Osteocyte (in vitro differentiated cells): ENCODE measurements at places on chromosomes 7 and 10.

DNA sequence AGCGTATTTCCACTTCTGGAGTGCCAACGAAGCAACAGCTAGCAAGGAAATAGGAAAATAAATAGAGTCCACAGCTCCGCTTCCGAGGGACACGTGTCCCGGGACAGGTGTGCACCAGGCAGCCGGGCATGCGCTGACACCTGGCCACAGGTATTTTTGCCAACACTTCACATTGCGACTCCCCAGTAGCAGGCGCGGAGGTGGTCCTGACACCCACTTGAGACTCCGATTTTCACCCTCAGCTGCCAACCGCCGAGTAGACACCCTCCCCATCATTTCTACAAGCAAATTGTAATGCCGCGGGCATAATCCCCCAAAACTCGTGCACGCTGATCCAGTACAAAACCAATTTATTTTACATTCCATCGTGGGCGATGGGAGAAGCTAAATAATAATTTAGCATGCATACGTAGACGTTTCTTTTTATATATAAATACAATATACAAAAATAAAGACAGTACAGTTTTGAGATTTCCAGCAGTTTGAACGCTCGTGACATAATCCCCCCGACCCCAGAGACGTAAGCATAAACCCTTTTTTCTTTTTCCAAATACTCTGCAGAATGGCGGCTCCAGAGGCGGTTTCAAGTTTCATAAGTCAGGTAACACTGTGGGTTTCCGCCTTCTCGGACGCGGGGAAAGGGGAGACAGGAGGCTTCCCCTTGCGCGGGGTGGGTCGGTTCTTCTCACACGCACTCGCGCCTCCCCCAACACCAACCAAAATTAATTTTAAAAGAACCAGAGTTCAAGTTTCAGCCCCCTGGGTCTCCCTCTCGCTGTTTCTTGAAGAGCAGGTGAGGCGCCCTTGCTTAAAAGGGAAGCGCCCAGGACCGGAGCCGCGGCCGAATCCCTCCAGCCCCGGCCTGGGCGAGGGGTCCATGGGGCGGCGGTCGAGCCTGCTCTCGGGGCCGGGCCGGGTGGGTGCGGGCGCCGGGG, 5.7 kb downstream of the MNX1 start:
- no peak overlapping the region for H3K4me3 ChIP-seq
- no peak overlapping the region for H3K27ac ChIP-seq
- H3K36me3 ChIP-seq, result no peaks in the 10 kb centered on the region
- DNase-seq, result no peak
- H3K27me3 ChIP-seq, result peaks cover 67% of the 10 kb centered on the region
- peaks cover 26% of the 10 kb centered on the region for H3K4me1 ChIP-seq

GRCh38 chr10:115558252-115558651, 465.1 kb downstream of the ATRNL1 start:
- no peaks in the 10 kb centered on the region for H3K4me1 ChIP-seq
- H3K27ac ChIP-seq, result no peak overlapping the region
- H3K36me3 ChIP-seq, result no peaks in the 10 kb centered on the region
- no peak for DNase-seq

- DNase-seq, result no peak
- H3K4me3 ChIP-seq, result no peak overlapping the region
- no peaks in the 10 kb centered on the region for H3K36me3 ChIP-seq
- H3K27ac ChIP-seq, result no peak overlapping the region
Measured at GRCh38 chr7:133203490-133203889, 49.4 kb upstream of the EXOC4 start.

DNA sequence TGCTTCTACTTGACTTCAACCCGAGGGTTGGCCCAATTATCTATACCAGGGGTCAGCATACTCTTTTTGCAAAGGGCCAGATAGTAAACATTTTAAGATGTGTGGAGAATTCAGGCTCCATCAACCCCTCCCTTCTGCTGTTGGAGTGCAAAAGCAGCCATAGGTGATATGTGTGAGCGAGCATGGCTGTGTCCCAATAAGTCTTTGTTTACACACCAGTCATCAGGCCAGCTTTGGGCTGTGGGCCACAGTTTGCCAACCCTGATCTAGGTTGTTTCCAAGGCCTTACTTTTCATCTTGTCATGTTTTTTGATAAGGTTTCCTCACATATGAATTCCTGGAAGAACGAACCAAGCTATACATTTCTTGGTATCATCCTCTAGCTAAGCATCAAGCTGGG, 136.9 kb upstream of the VIPR2 start:
- H3K4me1 ChIP-seq, result no peaks in the 10 kb centered on the region
- no peak overlapping the region for H3K4me3 ChIP-seq
- DNase-seq, result no peak
- no peak overlapping the region for H3K27ac ChIP-seq

GRCh38 chr7:136526408-136527105, 341.9 kb upstream of the CHRM2 start:
- no peak overlapping the region for H3K4me3 ChIP-seq
- H3K27ac ChIP-seq, result no peak overlapping the region
- H3K27me3 ChIP-seq, result no peaks in the 10 kb centered on the region
- no peaks in the 10 kb centered on the region for H3K36me3 ChIP-seq
- no peak for DNase-seq

- H3K36me3 ChIP-seq, result no peaks in the 10 kb centered on the region
- peaks cover 3% of the 10 kb centered on the region for H3K27me3 ChIP-seq
- H3K4me1 ChIP-seq, result peaks cover 2% of the 10 kb centered on the region
- no peak overlapping the region for H3K4me3 ChIP-seq
Measured at GRCh38 chr10:133003188-133003587, 60.8 kb upstream of the CFAP46 start.

GRCh38 chr10:112374724-112375541, 1.0 kb downstream of the ACSL5 start:
- H3K27ac ChIP-seq, result no peak overlapping the region
- no peaks in the 10 kb centered on the region for H3K27me3 ChIP-seq
- no peak overlapping the region for H3K4me3 ChIP-seq
- H3K36me3 ChIP-seq, result no peaks in the 10 kb centered on the region
- peaks cover 12% of the 10 kb centered on the region for H3K4me1 ChIP-seq
- no peak for DNase-seq

DNA sequence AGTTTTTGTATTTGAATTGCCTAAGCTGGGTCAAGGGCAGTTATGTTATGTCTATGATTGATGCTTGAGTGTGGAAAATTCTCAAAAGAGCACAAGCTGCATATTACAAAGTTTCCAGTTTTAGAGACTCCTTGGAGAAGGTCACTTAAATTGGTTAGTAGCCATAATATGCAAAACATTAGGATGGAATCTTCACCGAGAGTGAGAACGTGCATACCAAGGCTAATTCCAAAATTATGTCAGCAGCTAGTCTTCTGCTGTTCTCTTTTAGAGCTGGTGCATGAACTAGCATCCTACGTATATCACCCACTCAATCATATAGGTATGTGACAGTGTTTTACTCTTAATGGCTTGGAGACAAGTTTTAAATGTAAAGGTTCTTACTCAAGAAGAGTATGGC, 49.2 kb downstream of the MKX start:
- H3K27me3 ChIP-seq, result no peaks in the 10 kb centered on the region
- peaks cover 13% of the 10 kb centered on the region for H3K36me3 ChIP-seq
- H3K4me1 ChIP-seq, result peaks cover 46% of the 10 kb centered on the region
